ENCODE measurements at places on chromosomes 6 and 20. TPM values are rescaled to one million over a fixed set of nuclear protein-coding genes. Genes with fewer than 3 reads are reported as not detected.

Gene PNPLA1
- not detected for total RNA-seq

Gene DYNLT2
- total RNA-seq = 2.0 TPM

DNA sequence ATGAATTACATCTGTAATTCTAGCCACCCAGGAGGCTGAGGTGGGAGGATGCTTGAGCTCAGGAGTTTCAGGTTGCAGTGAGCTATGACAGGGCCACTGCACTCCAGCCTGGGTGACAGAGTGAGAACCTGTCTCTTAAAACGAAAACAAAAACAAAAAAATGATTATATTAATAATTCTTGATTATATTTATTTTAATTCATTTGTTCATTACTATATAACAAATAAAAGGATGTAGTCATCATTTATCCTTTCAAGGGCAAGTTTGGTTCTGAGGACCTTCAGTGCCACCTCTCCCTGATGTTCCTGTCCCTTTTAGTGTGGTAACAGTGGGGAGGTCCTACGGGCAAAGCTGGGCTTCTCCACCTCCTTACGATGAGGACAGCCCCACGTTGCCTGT, 167.1 kb upstream of the SCGN start:
- no peak for DNase-seq

DNA sequence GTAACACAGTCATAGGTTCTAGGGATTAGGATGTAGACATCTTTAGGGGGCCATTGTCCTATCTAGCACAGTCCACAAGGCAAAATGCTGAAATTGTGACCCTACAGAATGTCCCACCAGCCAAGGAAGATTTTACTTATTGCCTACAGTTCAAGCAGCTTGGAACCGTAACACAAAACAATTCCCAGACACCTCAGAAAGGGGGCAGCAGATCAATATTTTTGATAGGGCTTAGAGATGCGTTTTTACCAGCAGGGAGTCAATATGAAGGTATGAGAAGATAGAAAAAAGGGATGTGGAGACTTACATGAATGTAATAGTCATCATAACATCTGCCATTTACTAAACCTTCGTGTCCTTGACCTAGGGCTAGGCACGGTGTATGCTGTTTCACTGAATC, 81.0 kb downstream of the TMEM170B start:
- no peak for DNase-seq

GRCh38 chr20:32391003-32391402, 32.9 kb downstream of the ASXL1 start:
- DNase-seq = no peak

Data from RPMI7951 (cell line).